ENCODE measurements at places on chromosomes 7 and 10.
A peak's percentile ranks its signal among the peaks of the same experiment; 100 is the strongest.

DNA sequence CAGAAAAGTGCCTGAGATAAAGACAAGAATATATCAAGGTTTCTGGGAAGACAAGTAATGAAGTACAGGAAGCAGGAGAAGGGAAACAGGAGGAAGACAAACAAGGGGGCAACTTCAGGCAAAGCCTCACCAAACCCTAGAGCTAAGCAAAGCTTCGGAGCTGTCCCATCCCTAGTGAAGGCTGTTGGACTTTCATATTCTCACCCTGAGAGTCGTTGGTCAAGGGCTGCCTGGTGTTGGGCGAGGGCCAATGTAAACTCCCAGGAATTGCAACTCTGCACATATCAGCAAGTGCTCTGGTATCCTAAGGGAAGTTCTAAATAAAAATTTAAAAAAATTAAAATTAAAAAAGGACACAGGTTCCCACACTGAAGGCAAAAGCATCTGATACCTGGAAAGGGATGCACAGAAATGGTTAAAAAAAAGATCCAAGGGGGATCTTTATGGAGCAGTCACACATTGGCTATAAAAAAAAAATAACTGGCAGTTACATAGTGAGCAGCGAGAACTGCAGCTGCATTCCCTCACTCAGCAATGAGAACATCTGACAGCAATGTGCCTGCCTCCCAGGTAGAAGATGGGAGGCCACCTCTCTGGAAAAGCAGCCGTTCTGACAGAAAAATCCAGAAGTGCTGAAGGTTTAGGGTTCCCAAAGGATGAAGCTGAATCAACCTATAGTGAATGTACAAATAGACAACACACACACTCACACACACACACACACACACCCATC, 304.7 kb downstream of the WDR11 start:
- no peak for DNase-seq

DNA sequence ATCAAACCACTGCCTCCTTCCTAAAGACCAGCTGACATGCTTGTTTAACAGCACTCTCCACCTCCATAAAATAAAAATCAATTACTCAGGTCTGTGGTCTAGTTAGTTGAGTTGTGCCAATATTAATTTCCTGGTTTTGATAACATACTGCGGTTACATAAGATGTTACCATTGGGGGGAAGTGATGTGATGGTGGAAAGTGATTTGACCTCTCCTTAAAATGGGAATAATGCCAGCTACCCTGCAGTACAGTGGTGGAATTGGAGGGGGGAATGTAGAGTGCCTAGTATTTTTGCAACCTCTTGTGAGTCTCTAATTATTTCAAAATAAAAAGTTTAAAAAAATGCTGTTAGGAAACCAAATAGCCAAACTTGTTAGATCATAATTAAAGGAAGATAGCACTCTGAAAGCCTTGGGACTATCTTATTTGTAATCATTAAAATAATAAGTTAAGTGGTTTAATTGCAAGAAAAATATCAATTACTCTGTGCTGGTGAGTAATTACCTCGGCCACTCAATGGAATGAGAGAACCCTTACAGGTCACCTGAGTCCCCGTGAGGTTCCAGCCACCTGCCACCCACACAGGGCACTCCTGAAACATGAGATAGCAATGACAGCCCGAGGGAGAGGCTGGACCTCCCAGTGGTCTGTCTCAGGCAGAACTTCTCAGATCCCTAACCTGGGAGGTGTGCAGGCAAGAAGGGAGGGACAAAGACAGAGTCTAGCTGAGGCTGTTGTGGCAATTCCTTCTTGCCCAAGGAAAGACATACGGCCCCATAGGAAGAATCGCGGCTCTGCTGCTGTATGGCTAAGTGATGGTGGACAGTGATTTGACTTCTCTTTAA, 94.1 kb downstream of the SH3PXD2A start:
- DNase-seq, result peak; percentile 60

GRCh38 chr7:47266131-47266706, 315.7 kb downstream of the TNS3 start:
- peak; percentile 3 for DNase-seq

GRCh38 chr10:132836832-132837540, 51.0 kb upstream of the NKX6-2 start:
- no peak for DNase-seq

GRCh38 chr7:104604706-104605105, 276.3 kb downstream of the LHFPL3 start:
- no peak for DNase-seq

DNA sequence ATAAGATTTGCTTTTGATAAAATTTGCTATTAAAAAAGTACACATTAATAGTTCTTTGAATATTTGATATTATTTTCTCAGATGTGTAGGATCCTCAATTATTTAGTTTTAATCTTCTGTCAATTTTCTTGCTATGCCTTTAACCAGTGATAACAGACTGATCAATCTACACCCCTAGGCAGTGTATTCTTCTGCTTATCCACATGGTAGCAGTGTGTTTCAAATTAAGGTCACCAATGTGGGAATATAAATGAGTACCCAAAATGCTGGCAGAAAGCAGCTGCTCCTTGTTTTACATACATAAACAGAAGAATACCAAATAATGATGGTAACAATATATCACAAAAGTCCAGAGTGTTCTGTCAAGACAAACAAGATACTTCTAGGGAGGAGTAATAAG, 87.0 kb downstream of the SKAP2 start:
- DNase-seq, result no peak

DNA sequence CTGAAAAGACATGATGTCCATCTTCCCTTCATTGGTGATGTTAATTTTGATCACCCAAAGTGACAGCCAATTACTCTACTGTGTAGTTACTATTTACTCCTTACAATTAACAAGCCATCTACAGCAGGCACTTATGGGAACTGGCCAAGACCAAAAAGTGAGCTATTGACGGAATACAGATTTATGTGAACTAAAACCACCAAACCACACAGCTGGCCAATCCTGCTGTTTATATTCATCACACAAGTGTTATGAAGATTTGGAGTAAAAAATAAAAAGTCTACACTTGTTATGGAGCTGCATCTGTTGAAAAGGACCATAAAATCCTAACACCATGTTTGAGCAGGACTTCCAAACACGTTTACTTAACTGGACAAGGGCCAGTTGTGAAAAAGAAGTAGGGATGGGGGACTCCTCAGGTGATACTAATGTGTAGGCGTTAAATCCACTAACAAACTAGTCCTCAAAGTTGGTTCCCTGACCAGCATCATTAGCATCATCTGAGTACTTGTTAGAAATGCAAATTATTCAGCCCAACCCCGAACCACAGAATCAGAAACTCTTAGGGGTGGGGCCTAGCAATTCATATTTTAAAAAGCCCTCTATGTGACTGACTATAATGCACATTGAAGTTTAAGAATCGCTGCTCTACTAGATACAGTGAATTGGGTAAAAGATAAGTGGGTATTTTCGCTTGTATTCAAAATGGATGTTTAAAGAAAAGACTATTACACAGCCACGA, 11.6 kb downstream of the MCMBP start:
- no peak for DNase-seq

DNA sequence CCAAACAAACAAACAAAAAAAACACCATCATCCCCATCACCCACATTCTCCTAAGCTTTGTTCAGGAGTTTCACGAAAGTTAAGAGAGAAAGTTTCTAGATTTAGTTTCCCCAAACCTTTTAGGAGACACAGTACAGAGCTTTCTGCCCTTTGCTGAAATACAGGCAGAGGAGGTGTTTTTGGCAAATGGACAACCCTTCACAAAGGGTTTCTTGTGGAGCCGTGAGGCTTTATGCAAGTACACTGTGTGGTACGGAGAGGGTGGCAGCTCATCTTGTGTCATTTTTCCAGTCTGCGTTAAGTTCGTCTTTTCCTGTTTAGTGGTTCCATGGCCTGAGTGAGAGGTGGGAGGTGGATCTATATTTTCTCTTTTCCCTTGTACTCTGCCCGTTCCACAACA, 215.5 kb upstream of the PRKCQ start:
- no peak for DNase-seq

GRCh38 chr7:106767498-106768323, 97.4 kb upstream of the PIK3CG start:
- no peak for DNase-seq

- peak; percentile 86 for DNase-seq
These were observed at the start of gene CAPZA2 for GRCh38 chr7:116862234-116862950. Gene CAPZA2 (plus strand): TSS chr7:116862587. CDS start chr7:116862612, 25 bp downstream.

- peak; percentile 60 for DNase-seq
These were observed at the start of gene ZNF398 for GRCh38 chr7:149147072-149147751. Gene ZNF398 (plus strand): TSS chr7:149147453. CDS start chr7:149147743, 290 bp downstream.

- no peak for DNase-seq
These were observed 213.9 kb downstream of the ZNF365 start for GRCh38 chr10:62588116-62588515.

GRCh38 chr7:140475747-140476333, 3.5 kb downstream of the MKRN1 start:
- DNase-seq, result peak; percentile 59

- DNase-seq, result peak; percentile 25
These were observed at the start of gene RHOBTB1 for GRCh38 chr10:60944058-60944909. Gene RHOBTB1 (minus strand): TSS chr10:60944185. CDS start chr10:60911542, 32,643 bp downstream.

GRCh38 chr10:29559996-29560395, 74.8 kb downstream of the SVIL start:
- DNase-seq, result no peak

- DNase-seq, result no peak
These were observed 3.7 kb downstream of the NAMPT start for GRCh38 chr7:106281127-106281526.

GRCh38 chr10:74122060-74122459, 28.6 kb downstream of the AP3M1 start:
- no peak for DNase-seq

- no peak for DNase-seq
These were observed 926.4 kb downstream of the LRMDA start for GRCh38 chr10:76357726-76358415.

GRCh38 chr10:72173619-72174296, 42.1 kb upstream of the ANAPC16 start:
- no peak for DNase-seq

DNA sequence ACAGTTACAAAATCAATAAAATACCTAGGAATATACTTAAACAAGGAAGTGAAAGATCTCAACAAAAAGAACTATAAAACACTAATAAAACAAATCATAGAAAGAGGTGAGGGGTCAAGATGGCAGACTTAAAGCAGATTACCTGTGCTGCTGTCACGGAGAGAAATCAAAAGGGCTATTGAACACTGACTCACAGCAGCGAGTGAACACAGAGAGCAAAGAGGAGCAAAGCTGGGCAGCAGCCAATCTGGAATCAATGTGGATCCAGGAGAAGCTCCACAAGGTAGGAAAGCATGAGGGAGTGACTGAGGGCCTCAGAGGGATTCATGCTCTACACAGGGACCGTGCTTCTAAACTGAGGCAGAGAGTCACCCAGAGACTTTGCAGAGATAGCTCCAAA, 562.0 kb upstream of the SEMA3D start:
- no peak for DNase-seq

GRCh38 chr7:3673524-3673923, 372.5 kb downstream of the SDK1 start:
- DNase-seq, result peak; percentile 4

DNA sequence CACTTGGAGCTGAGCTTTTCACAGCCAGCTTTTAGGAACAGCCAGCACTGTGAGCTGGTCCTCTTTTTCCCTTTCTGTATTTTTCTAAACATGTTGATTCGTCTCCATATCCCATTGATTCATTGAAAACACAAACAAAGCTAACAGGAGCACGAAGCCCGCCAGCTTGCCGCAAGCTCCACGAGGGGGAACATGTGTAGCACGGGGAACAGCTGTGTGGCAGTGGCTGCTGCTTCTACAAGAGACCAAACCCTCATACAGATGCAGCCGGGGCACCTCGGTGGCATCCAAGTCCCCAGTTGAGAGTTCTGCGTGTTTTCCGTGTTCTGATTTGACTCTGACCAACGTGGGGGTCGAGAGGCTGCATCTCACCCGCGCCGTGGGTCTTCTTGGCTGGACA, 80.8 kb upstream of the SH2B2 start:
- DNase-seq, result no peak

- peak; percentile 53 for DNase-seq
These were observed 11.7 kb downstream of the NOBOX start for GRCh38 chr7:144391823-144392255.

DNA sequence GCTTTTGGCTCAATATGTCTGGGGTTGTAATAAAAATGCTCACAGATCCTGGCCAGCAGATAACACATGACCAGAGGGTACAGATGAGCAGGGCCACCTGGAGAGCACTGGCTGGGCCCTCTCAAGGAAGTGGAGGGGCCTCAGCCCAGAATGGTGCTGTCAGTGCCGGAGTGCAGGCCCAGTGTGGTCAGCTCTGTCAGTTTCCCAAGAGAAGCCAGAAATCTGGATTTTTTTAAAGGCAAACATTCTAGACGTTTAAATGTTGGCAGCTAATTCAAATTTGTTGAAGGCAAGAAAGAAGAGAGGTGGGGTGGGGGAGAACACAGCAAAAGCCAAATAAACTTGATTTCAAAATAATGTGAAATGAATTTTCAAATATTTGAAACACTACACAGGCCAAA, 2.0 kb downstream of the C10orf105 start:
- DNase-seq, result no peak

GRCh38 chr7:131745390-131746248, 189.2 kb upstream of the PODXL start:
- no peak for DNase-seq

DNA sequence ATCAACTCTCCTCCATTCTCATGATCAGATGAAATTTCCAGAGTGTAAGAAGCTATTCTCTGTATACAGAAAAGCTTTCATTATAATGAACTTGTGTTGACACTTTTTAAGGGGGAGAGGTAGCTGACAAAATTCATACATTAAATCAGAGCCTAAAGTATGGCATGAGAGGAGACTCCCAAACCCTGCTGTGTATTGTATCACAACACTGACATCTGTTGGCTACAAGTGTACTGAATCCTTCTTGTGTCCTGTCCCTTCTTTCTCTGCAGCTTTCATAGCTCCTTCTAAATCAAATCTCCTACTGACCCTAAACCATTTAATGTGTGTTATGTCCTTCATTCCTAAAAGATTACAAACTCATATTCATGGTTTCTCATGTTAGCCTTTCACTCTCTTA, 70.9 kb downstream of the GCC1 start:
- peak; percentile 1 for DNase-seq

DNA sequence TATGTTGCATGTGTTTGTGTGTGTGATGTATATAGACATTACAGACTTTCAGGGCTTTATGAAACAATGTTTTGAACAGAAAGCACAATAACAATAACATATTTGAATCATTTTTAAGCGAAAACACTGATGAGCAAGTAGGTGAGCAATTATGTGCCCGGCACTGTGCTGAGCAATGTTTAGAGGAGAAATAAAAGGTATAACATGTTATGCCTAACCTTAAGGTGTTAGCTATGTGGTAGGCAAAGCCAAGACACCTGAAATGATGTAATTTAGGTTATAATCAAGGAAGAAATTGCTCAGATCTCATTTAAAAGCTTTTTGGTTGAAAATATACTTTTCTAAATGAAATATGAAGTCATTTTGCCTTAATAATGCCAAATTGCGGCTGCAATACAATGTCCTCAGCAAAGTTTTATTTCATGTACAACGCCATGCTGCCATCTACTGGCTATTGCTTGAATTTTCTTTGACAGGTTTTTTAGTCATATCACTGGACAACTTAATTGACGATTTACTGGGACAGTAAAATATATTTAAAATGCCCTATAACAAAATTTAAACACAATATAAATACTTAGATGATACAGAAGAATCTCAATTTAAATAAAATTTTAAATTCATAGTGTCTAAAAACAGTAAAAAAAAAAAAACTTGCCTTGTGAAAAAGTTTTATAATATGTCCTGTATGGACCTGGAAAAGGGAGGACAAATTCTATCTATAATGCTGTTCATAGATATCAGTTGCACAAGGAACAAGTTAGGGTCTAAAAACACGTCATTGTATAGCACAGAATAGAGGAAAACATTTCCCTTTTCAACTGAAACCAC, 131.1 kb upstream of the CDK1 start:
- peak; percentile 36 for DNase-seq

- DNase-seq, result peak; percentile 71
These were observed 225.2 kb upstream of the PRSS58 start for GRCh38 chr7:142482891-142483658.

All from AML-193 (cell line).